K562 (cell line): ENCODE measurements at places on chromosomes 1 and 21. TPM values are rescaled to one million over a fixed set of nuclear protein-coding genes. Genes with fewer than 3 reads are reported as not detected.

Gene CATSPERE
- not detected in 2 replicates for total RNA-seq

Gene TTLL7
- 1.7 and 2.1 TPM in 2 replicates for total RNA-seq

GRCh38 chr1:190168893-190169280, 308.8 kb downstream of the BRINP3 start:
- no peak overlapping the region for H3K4me3 ChIP-seq
- no peaks in the 10 kb centered on the region for H3K27me3 ChIP-seq

DNA sequence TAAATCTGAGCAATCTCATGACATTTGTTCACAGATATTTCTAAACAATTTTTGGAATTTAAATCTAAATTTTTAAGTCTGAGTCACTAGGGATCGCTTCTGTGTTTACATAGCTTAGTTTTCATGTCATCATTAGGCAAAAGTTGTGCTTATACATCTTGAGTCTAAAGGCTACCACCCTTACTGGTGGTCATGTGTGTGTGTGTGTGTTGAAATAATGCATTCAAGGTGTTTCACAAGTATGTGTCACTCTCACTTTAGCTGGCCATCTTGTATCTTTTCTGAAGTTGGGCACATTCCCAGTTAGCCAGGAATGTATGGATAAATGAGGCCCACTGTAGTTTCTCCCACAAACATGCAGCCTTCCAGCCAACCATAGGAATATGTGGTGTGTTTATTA, 1162.5 kb upstream of the PRMT6 start:
- no peak for DNase-seq
- H3K4me1 ChIP-seq, result no peaks in the 10 kb centered on the region
- no peaks in the 10 kb centered on the region for H3K36me3 ChIP-seq

GRCh38 chr1:79551321-79551720, 544.8 kb upstream of the ADGRL4 start:
- no peaks in the 10 kb centered on the region for H3K36me3 ChIP-seq
- no peaks in the 10 kb centered on the region for H3K27me3 ChIP-seq
- DNase-seq, result no peak

DNA sequence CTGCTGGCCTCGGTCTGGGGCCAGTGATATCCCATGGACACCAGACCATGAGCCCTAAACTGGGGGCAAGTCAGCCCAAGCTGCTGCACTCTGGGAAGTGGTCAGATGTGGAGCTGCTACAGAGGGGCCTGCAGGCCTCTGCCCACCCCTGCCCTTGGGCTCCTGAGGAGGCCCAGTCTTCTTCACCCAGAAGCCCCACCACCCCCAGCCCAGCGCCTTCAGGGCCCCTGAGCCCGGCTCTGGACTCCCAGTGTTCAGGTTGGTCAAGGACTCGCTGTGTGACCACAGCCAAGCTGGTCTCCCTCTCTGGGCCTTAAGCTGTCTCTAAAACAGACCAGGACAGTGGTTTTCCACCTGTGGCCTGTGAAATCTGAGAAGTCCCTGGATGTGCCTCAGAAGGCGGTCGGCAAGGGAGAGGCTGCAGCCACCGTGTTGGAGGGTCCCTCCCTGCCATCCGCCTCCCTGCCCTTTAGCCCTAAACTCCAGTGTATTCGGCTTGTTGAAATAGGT, 79.7 kb upstream of the TMEM51 start:
- H3K27me3 ChIP-seq, result peaks cover 9% of the 10 kb centered on the region; the same call in 2 of the 3 replicates
- no peak for DNase-seq
- no peak overlapping the region for H3K4me3 ChIP-seq

DNA sequence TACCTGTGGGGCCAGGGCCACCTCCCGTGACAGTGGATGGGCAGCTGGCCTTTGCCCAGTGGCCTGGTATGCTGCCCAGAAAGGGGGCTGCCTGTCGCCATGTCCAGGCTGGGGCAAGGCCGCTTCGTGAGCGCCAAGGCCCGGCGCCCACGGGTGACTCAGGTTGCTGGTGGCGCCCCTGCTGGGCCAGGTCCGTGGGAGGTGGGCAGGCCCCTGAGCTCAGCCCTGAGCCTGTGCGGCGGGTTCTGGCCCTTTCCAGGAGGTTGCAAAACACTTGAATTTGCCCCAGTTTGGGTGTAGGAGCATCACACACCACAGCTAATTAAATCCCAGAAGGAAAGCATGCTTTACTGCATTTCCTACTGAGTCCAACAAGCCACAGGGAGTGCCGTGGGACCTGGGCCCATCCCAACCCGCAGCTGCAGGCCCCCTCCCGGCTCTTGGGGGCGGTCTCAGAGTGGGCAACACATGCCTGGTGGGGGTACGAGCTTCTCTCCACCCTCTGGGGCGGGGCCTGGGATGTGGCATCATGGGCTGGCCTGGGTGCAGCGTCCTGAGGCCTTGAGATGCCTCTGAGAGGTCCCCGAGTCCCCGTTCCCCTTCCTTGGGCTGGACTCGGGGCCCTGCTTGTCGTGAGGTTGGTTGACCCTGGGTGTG, 159.8 kb downstream of the PEX14 start:
- H3K27ac ChIP-seq, result no peak overlapping the region
- H3K4me1 ChIP-seq, result no peaks in the 10 kb centered on the region
- no peak for DNase-seq
- peaks cover 21% of the 10 kb centered on the region; the same call in 1 of the 3 replicates for H3K36me3 ChIP-seq
- H3K4me3 ChIP-seq, result no peak overlapping the region
